Fibroblast of skin of left biceps (primary cell): ENCODE measurements at places on chromosomes 5 and 9.

- DNase-seq: peak; percentile 95
Measured at GRCh38 chr9:124779368-124780059, 2.6 kb downstream of the OLFML2A start.

DNA sequence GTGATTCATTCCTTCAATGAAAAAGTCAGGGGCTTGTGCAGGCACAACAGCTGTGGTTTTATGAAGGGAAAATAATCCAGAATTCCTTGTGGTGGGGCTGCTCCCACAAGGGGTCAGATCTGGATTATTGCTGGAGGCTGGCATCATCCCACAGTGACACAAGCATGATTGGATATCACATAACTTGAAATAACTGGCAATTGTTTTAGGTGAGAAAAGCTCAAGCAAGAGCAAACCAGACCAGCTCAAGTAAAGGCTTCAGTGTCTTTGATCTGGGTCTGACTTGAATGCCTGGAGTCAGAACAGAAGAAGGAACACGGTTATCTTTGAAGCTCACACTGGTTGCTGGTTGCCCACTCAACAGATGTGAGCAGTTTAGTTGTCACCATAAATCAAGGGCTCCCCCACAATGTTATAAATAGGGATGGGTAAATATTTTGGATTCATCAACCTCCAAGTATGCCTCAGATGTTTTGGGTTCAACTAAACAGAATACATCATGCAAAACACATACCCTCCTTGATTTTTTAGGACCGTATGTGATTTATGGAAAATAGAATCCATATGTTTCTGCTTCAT is 3.1 kb upstream of the ZNF474 start:
- no peak for DNase-seq

GRCh38 chr5:91293131-91293530 is 90.0 kb downstream of the ARRDC3 start:
- DNase-seq: no peak

DNA sequence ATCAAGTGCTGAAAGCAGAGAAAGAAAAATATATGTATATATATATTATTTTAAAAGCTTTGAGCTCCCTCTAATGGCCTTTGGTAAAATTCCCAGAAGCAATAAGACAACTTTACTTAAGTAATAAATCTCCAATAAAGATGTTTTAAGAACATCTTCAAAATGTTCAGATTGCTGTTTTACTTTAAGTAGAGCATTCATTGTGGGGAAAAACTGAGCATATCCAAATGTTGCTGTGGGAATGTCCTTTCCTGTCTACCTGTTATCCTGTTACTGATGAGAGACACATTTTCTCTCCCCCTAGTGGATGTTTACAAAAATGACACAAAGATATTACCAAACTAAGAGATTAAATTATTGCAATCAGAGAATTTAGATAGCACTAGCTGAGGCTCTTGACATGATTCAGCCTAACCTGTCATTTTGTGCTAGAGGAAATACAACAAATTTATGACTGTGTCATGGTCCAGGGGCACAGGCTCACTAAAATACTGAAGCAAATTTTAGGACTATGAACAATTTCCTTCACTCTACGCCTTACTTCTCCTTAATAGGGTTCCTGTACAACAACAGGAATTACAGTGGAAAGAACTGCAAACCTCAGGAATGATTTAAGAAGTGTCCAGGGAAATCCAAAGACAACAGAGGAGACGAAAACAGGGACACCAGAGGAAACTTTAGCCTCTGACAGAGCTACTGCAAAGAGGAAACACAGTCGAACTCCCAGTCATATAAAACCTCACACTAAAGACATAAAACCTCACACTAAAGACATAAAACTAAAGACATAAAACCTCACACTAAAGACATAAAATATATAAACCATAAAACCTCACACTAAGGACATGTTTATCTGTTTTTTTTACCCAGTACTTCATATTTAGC is 24.3 kb upstream of the PRRC1 start:
- DNase-seq: peak; percentile 29

DNA sequence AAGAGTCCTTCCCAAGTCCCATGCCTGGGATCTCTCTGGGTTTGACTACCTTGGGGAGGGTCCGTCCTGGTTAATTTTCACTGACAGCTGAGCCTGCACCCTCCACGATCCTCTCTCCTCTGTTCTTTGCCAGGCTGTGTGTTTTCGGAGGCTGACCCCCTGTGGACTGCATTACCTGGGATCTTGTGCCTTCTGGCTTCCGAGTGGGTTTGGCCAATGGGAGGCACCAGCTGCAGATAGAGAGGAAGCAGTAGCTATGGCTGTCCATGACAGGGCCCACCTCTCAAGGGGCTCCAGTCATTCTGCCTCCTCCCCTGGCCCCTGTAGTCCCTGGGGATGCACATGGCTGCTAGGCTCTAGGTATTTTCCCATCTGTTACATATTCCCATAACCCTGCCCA is 285.0 kb downstream of the DMRT2 start:
- no peak for DNase-seq

- no peak for DNase-seq
Measured at GRCh38 chr5:1446602-1447343, 1.5 kb upstream of the SLC6A3 start.

DNA sequence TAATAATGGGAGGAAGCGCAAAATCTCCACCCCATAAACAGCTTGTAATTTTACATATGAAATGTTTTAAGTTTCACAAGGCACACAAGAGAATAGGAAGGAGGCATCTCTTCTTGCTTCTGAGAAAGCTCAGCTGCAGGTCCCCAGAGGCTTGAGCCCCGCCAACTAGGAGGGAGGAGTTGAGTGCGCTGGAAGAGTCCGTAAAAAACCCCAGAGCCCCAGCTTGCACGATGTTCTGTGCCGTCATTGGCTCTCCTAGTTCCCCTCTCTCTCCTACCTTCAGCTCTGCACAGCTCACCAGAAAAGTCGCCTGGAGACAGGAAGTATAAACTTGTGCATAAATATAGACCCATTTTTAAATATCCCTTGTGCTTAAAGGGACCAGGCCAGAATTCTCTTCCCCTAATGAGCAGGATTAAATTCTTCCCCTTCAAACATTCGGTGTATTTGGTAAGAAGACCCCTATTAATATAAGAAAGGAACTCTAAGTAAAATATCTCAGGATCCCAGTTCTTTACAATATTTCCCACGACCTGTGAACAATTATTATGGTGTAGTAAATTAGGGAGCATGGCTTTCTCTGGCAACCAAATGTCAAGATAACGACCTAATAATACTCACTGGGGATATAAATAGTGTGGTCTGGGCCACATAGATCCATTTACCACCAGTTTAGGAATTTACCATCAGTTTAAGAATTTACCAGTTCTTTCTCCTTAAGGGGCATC is 13.7 kb downstream of the GLRX start:
- DNase-seq: no peak

GRCh38 chr9:114231273-114231672 is 75.9 kb downstream of the COL27A1 start:
- no peak for DNase-seq

GRCh38 chr9:99731950-99732349 is 89.7 kb upstream of the NR4A3 start:
- no peak for DNase-seq

DNA sequence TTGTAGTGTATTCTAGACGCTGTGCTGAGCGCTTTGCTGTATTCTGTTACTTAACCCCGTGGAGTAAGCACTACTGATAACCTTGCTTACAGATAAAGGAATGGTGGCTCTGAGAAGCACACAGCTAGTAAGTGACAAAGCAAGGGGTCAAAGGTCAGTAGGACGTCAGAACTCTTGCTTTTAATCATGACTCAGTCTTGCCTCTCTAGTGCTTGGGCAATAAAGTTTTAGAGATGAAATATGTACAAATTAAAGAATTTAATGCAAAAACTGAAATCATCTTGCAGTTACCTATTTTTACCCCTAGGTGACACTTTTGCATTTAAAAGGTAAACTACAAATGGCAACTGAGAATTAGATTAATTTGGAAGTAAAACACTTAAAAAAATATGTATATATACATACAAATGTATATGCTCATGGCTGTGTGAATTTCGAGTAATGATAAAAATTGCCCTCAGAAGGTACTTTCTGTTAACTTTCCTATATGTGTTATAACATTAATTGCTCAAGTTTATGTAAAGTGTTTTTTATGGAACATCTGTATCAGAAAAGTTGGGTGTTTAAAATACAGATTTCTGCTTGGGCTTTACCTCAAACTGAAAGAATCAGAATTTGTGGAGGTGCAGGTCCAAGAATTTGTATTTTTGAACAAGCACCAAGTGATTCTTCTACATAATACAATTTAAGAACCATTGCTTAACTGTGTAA is 175.1 kb upstream of the DAB2 start:
- DNase-seq: peak; percentile 18

GRCh38 chr9:72977670-72978069 is 24.8 kb upstream of the ALDH1A1 start:
- no peak for DNase-seq

DNA sequence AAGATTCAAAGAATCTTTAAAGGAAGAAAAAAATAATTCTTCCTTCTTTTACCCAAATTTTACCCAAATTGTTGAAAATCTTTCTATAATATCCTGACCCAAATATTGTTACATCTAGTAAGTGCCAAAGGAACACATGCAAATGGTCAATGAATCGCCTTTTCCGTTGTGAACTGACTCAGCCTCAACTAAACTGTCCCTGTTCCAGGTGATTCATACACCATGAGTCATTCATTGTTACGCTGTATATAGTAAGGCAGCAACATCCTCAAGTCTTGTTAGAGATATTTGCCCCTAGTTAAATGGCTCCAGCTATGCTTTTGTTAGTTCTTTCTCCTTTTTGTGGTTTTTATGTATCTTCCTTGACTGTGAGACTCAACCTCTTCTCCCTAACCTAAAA is 9.7 kb downstream of the PTGER4 start:
- peak; percentile 77 for DNase-seq

DNA sequence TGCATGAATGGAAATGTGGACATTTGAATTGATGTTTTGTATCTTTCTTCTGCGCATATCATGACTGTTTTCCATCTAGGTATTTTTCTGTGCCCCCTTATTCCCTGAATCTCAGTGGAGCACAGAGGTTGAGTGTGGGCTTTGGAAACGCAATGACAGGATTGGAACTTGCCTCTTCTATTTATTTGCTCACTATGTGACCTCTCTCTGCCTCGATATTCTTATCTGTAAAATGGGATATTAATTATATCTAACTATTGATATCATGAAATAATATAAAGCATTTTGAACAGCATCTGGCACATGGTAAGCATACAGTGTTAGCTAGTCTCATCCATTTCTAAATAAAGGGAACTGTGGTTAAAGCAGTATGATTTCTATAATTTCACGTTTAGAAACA is 26.0 kb downstream of the HABP4 start:
- DNase-seq: no peak

DNA sequence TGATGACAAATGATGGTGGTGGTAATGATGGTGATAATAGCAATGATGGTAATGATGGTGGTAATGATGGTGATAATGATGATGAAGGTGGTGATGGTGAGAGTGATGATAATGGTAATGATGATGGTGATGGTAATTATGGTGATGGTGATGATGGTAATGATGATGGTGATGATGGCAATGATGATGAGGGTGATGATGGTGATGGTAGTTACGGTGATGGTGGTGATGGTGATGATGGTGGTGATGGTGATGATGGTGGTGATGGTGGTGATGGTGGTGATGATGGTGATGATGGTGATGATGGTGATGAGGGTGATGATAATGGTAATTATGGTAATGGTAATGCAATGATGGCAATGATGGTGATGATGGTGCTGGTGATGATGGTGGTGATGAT is 91.1 kb downstream of the DAP start:
- no peak for DNase-seq

DNA sequence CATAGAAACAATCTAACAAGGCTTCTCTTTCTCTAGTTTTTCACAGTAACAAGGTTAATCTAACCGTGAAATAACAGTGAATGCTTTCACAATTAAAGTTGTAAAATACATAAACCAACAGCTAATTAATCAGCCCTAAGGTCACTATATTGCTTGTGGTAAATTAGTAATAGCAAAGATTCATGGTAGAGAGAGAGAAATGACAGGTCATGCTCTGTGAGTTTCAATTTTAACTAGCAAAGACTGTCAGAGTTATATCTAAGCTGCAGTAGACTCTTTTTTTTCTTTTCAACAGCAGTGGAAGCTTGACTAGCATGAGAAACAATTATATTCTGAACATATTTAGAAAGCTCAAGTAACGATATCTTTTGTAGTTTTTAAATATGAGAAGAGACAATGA is 1068.0 kb downstream of the MAT2B start:
- no peak for DNase-seq

DNA sequence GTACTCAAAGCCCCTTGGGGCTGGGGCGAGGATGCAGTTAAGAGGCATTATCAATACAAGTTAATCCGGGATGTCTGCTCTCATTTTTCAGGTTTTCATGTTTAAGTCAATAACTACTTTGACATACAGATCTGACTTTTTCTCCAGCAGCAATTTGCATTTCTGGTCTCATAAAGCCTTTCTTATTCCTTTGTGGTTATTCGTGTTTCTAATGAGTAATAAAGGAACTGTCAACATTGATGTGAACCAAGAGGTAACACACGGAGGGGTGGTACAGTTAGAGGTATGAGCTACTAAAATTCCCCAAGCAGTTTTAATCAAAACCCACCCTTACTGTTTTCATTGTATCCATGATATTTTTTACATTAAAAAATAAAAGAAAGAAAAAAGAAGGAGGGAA is 138.0 kb upstream of the NFIB start:
- no peak for DNase-seq

GRCh38 chr9:132606066-132606465 is 23.7 kb downstream of the BARHL1 start:
- DNase-seq: no peak

GRCh38 chr9:21976334-21976875 is 17.8 kb downstream of the CDKN2A start:
- no peak for DNase-seq

- no peak for DNase-seq
Measured at GRCh38 chr9:17744786-17745185, 165.9 kb downstream of the SH3GL2 start.

DNA sequence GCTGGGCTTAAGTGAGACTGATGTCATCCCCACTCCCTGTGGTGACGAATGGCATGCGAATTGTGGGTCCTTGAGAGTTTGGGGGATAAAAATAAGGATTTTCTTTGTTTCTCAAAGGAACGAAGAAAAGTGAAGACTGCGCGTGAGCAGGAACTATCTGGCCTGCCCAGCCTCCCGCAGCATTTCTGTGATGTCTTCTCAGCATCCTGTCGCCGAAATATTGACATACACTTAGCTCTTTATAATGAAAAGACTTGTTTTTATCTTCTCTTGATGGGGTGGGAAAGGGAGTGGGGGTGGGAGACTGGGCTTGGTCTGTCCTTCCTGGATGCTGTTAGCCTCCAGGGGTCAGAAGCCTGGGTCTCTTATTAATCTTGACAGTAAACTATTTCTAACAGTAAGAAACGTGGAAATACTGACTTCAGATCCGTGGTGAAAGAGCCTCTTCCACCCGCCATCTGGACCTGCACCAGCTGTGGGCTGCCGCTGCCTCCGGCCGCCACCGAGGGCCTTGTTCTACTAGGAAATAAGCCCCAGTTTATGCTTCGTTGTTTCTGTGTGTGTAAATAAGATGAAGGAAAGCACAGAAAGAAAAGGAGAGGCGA is 239.6 kb downstream of the FANCC start:
- DNase-seq: no peak

- peak; percentile 45 for DNase-seq
Measured at GRCh38 chr5:123156577-123157296, 67.7 kb downstream of the PRDM6 start.
